Stimulated activated CD4-positive, alpha-beta T cell treated with anti-CD3 and anti-CD28 coated beads, Interleukin-1b, Interleukin-23, amount 100 ng/mL, for 48 hours (primary cell): ENCODE measurements at places on chromosomes 7 and 10.

GRCh38 chr10:31582365-31583052 is 263.5 kb downstream of the ZEB1 start:
- DNase-seq, result no peak

- DNase-seq, result no peak
Observed at GRCh38 chr10:102704915-102705314, 9.3 kb downstream of the ARL3 start.

- DNase-seq, result peak; percentile 22
Observed at GRCh38 chr10:95560278-95561176, 644 bp downstream of the SORBS1 start.

DNA sequence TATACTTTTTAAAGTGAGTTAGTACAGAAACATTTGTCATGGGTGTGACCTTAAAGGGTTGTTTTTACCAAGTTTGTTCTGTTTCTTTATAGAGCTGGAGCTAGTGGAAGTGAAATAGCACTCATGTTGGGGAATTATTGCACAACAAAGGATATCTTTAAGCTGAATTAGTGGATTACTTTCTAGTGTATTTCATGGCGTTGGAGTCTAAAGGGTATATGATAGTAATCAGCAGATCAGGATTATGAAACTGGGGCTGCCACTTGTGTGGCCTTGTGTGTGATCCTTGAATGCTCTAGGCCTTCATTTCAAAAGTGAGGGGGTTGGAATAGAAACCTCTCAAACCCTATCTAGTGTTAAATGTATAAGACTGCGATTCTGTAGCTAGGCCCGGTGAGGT is 123.6 kb downstream of the LYZL1 start:
- no peak for DNase-seq

- no peak for DNase-seq
Observed at GRCh38 chr7:146510088-146510680, 393.6 kb downstream of the CNTNAP2 start.

DNA sequence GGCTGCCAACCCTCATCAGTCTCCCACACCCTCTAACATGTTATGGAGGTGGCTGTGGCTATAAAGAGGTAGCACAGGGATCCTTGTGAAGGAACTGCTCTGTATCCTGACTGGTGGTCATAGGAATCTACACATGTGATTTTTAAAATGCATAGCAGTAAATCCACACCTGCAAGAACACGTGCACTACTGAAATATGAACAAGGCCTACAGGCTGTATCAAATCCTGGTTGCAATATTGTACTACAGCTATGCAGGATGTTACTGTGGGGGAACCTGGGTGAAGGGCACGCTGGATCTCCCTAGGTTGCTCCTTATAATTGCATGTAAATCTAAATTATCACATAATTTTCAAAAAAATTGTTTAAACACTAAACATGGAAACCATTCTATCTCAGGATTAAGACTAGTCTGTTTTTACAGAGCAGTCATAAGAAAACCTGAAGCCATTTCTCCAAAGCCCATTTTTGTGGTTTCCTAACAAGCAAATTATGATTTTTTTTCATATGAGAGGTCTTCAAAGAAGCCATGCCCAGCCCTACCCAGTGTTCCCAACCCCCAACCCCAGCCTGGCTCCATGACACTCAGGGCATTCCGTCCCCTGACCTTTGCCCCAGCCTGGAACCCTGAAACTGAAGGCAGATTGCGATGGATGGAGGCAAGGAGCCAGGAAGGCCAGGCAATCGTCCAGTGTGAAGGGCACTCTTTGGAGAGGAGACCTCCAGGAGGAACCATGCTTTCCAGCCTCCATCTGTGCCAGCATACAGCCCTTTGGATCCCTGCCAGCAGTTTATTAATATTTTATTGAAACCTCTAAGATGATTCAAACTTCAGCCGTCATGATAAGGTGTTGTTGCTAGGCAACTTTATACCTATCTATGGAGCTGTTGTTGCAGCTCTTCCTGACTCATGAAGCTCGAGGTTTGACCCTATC is 161.0 kb downstream of the GRID1 start:
- no peak for DNase-seq

DNA sequence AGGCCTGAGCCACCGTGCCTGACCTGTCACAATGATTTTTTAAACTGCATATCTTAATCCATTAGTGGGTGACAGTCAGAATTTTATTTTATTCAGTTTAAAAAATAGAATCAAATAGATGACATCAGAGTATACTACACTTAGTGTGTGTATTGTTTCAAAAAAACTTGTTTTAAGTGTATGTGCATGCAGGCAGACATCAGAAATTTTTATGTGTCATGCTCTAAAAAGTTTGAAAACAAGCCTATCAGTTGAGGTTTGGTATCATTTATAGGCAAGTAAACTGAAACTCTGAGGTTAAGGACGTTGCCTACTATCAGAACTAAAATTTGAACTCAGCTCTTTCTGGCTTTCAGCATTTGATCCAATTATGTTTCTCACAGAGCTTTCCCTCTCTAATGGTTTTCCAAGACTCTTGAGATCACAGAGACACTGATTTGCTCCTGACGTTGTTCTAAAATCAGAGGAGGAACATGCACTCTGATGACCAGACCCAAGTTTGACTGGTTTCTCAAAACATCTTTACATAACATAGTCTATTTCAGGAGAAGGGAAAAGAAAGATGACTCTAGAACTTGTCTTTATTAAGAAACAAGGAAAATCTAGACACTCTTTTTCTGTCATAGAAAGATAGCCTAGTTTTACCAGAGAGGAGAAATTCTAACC is 188.6 kb downstream of the AUTS2 start:
- DNase-seq, result no peak

DNA sequence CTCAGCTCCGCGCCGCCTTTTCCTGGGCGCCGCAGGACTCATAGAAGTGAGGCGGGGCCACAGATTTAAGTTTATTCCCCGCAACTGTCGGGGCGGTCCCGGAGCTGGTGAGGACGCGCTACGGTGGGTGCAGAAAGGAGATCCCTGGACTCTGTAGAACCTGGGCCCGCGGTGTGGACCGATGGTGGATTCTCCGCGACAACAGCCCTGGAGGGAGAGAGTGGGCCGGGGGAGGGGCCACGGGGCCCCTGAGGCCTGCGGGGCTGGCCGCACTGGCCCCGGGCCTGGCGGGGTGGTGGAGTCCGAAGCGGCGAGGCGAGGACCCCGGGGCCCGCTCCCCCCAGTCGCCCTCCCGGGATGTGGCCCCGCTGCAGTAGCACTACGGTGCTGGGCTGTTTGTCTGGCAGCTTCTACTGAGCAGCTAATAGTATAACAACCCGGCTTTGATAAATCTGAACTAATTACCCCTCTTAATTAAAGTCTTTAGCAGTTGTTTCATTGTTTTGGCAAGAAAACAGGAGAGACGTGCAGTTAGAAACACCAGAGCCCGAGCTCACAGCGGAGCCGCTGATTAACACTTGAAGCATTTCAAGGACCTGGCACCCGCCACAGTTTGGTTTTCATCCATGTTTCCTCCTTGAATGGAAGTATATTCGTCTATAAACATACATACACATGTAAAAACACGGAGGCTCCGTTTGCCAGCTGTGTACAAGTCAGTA is 4.2 kb downstream of the FEZF1 start:
- no peak for DNase-seq

GRCh38 chr7:150629347-150629746 is 2.8 kb downstream of the GIMAP6 start:
- no peak for DNase-seq

- no peak for DNase-seq
Observed at GRCh38 chr10:97880109-97880508, 30.5 kb downstream of the GOLGA7B start.

- DNase-seq, result no peak
Observed at GRCh38 chr10:74994854-74995253, 116.6 kb upstream of the SAMD8 start.

- no peak for DNase-seq
Observed at GRCh38 chr10:127774766-127775559, 38.0 kb downstream of the FOXI2 start.
